ENCODE measurements at places on chromosomes 5 and 9.
A peak's percentile ranks its signal among the peaks of the same experiment; 100 is the strongest.

GRCh38 chr5:74976651-74977050 is 75.7 kb downstream of the GCNT4 start:
- no peak for DNase-seq

DNA sequence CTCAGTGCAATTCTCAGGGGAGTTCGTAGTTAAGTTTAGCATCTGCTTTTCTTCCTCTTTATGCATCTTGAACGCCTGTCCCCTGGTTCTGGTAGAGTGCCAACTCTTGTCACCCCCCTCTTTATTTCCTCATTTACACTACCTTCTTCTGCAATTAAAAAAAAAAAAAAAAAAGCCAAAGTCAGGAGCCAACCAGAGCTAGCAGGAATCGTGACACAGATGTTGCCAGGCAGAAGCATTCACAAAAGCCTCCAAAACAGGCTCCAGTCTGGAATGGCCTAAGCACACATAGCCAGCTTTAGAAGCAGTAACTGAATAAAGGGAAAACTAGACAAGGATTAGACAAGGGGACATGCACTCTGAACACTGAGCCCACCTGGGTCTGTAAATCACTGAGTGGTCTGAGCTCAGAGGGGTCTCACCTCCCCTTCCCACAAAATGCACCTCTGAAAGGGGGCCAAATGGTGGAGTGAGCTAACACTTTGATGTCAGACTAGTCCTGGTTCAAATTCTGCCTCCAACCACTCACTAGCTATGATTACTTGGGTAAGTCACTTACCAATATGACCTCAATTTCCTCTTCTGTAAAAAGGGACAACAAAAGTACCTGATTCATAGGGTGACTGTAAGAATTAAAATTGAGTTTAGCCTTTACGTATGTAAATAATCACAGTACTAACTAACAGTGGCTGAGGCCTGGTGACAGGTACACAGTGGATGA is 2.0 kb downstream of the CD74 start:
- peak; percentile 76 for DNase-seq

DNA sequence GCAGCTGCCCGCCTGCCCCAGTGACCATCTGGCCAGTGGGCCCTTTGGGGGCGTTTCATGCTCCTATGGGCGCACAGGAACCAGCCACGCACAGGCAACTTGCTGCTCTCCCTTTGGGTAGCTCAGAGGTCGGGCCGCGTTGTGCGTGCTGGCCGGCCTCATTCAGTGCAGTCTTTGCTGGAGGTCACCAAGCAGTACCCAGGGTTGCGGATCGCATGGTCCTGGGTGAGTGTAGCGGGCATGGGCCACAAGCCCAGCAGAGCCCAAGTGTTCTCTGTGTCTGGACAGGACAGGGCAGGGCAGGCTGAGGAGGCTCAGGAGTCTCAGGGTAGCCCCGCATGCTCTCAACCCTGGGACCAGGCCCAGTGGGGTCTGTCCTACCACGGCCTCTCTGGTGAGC is 9.9 kb upstream of the MRNIP start:
- DNase-seq = no peak

- DNase-seq = peak; percentile 28
Observed at GRCh38 chr5:132183723-132184122, 43.9 kb downstream of the P4HA2 start.

DNA sequence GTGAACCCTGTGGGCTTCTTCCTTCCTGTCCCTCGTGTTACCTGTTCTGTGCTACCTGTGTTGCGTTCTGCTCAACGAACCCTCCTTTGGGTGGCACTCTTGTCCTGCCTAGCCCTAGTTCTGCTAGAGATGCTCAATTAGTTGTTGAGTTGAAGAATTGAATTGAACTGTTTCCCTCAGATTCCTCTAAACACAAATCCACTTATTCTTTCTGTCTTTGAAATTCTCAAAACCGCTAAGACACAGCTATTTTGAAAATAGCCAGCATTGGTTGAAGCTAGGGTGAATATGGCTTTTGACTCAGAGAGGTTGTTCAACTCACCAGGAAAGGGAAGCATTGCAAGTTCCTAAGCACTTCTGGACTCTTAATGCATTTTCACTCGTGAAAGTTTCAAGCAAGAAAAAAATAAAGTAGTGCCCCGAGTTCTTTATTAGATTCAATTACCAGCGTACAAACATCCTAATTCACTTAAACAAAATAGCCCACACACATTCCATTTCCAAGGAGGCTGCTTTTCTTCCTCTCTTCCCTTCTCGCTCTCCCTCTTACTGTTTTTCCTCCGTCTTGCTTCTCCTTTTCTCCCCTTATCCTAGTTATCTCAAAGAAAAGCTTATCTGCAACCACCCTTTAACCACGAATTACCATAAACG is 642 bp upstream of the ITGA1 start:
- peak; percentile 55 for DNase-seq

GRCh38 chr5:172769616-172770373 is 1.2 kb downstream of the DUSP1 start:
- DNase-seq = peak; percentile 53

DNA sequence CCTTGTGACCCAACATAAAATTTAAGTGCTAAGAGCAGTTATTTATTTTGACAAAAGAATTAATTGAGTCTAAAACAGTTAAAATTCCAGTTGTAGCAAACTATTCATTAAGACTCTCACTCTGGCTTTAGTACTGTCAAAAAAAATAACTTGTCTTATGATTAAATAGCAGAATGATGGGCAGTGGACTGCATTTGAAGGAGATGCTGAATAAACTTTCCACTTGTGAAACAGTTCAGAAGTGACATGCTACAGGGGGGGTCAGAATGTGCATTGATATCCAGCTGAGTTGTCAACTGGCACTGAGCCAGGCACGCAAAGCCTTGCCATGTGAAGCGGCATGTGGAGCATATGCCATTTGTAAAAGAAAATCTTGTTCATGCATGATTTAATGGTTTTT is 76.0 kb downstream of the FCHO2 start:
- peak; percentile 10 for DNase-seq

GRCh38 chr9:118324706-118325105 is 620.5 kb downstream of the TLR4 start:
- DNase-seq = no peak

GRCh38 chr5:117160391-117160790 is 585.8 kb upstream of the SEMA6A start:
- DNase-seq = no peak

DNA sequence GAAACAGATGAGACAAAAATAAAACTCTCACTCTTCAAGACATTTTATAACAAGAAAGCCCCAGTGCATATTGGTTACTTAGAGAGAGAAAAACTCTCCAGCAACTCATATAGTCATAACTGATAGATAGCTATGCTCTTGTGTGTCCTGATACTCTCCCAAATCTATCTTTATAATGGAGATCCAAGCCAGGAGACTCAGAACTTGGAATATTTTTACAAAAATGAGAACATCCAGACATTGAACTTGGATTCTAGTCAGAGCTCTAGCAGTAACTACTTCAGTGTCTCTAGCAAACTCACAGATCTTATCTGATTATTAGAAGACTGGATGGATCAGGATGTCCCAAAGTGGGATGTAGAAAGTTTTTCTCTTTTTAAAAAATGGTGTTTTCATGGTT is 412.7 kb upstream of the BRINP1 start:
- no peak for DNase-seq

GRCh38 chr5:61808909-61809308 is 476.9 kb downstream of the ZSWIM6 start:
- DNase-seq = no peak

- DNase-seq = peak; percentile 53
Observed at GRCh38 chr9:113587471-113588031, 124.0 kb downstream of the RGS3 start.

DNA sequence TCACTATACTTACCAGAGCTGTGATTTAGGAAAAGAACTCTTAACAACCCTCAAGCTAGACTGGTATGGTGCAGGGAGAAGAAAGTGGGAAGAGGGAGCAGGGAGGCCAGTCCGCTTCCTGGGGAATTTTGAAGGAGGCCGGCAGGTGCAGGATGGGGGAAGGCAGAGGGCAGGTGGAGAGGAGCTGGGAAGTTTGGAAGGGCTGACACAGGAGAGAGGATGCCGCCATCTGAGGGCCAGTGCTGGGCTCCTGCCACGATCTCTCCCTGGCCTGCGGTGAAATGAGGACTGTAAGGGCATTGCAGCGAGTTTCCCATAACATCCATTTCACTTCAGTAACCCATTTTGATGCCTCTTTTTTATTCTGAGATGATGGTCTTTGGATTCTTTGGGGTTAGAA is 8.9 kb downstream of the DAB2IP start:
- no peak for DNase-seq

DNA sequence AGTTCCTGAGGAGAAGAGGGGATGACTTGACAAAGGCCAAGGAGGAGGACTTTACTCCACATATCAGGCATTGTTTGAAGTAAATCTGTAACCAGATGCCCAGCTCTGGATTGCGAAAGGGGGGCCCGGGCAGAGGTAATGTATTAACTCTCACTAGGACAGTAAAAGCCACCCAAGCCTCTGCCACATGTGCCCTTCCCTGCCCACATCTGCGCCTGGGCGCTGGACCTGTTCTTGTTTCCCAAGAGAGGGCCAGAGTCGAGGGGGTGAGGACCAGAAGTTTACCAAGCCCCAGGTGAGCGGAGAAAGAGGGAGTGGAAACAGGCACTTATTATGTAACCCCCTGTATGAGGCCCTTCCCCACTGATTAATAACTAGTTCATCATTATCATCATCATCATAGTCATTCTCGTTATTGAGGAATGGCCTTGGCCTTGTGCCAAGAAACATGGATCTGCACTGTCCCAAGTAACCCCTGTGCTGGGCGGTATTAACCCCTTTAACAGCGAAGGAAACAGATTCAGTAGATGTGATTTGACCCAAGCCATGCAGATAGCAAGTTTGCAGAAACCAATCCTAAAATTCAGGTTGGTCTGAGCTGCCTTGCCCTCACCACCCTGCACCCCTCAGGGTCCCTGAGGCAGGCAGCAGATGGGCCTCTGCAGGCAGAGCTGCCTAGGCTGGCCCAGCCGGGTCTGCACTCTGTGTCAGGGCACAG is at the start of gene SLC23A1:
SLC23A1 (minus strand) TSS at position 23 of the 718 bp plus-strand sequence. CDS start 44 bp downstream, outside the sequence.
- DNase-seq = peak; percentile 39

GRCh38 chr5:76662521-76662920 is 39.3 kb upstream of the F2RL2 start:
- no peak for DNase-seq

DNA sequence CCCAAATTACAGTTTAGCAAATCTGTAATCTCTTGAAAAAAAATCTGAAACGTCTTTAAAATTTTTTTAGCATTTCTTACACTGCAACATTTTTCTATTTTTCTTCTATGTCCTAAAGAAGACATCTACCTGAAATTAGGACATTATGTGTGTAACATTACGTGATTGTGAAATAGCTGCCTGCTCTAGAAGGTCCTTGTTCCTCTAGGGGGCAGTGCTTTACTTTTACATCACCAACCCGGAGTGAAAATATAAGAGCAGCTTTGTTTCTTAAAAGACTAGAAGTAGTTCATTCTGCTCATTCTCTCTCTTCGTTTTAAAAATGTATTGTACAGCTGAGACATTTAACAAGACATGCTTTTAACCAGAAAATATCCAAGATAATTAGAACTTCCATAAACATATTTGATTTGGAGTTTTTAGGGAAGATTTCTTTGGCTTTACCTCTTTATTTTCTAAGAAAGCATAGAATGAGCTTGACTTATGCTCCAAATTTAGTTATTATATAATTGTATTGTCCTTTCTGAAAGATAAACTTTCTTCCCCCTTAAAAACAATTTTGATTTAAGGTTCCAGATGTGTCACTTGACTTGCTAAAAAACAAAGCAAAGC is 48.1 kb upstream of the RIOK2 start:
- peak; percentile 82 for DNase-seq

DNA sequence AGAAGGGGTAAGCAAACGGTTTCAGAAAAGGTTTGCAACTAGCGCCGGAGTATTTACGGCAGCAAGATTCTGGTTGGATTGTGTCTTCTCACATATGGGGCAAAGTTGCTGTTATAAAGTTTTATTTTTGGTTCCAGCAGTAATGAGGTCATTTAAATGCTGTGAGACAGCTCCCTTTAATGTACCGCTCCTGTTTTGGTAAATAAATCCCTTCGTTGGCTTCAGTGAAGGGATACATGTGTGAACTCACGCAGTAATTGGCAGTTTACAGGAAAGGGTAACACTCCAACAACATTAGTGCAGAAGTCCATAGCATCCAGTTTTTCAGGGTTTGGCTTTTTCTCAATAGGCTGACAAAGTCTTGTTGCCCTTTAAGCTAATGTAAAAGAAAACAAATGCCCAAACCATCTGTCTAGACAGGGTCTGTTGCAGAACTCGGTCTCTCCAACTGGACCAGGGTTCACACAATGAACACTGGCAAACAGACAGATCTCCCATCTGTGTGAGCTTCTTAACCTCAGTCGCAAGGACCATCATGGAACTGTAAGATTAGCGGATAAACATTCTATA is 184.0 kb downstream of the GOLPH3 start:
- DNase-seq = no peak

GRCh38 chr5:136924490-136924889 is 559.1 kb upstream of the TRPC7 start:
- DNase-seq = no peak

- no peak for DNase-seq
Observed at GRCh38 chr5:64691291-64691690, 988 bp downstream of the SHISAL2B start.

- peak; percentile 82 for DNase-seq
Observed at GRCh38 chr9:75001719-75002421, 26.2 kb downstream of the CARNMT1 start.

- peak; percentile 96 for DNase-seq
Observed at GRCh38 chr5:111603446-111603827, 91.1 kb upstream of the STARD4 start.

DNA sequence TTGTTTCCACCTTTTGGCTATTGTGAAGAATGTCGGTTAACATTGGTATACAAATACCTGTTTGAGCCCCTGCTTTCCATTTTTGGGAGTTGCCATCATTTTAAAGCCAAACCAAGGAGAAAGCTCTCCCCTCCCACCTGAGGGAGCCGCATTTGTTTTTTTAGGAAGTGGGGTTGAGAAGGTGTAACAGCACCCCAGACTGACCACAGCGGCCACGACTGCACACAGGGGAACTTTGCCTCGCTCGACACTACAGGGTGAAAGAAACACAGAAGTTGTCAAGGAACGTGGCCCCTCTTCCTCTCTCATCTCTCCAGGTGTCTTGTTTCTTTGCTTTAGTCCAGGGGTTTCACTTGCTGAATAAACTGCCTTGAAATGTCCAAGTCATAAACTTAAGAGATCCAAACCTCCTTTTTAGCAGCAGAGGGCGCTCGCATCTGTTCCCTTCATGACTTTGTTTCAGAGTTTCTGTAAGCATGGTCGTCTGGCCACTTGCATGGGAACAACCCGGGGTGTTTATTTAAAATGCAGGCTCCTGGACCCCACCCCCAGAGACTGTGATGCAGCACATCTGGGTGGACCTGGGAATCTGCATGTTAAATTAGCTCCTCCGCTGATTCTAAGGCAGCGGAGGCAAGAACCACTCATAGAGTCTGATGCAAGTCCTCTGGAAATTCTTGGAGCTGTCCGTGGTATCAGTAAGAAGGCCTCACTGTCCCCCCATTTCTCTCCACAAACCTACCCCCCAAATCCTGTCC is 2.1 kb upstream of the TTLL11 start:
- peak; percentile 59 for DNase-seq

GRCh38 chr5:179892255-179892654 is 15.4 kb downstream of the TBC1D9B start:
- DNase-seq = no peak

GRCh38 chr5:153618867-153619266 is 128.4 kb downstream of the GRIA1 start:
- peak; percentile 52 for DNase-seq

GRCh38 chr5:133582971-133583370 is 29.4 kb downstream of the FSTL4 start:
- no peak for DNase-seq

Measured in amniotic epithelial cell (primary cell).